ENCODE measurements at places on chromosomes 7 and 10. TPM values are rescaled to one million over a fixed set of nuclear protein-coding genes. Genes with fewer than 3 reads are reported as not detected.

DNA sequence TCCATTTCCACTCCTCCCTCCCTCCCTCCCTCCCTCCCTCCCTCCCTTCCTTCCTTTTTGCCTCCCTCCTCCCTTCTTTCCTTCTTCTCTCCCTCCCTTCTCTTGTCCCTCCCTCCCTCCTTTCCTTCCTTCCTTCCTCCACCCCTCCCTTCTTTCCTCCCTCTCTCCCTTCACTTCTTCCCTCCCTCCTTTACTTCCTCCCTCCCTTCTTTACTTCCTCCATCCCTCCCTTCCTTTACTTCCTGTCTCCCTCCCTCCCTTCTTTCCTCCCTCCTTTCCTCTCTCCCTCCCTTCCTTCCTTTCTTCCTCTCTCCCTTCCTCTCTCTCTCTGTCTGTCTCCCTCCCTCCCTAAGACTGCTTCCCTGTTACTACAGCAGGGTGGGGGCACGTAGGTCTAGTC lies 598.6 kb upstream of the FOXK1 start:
- no peak for DNase-seq
- no peak overlapping the region for H3K4me3 ChIP-seq
- H3K4me1 ChIP-seq: no peaks in the 10 kb centered on the region
- no peak overlapping the region for H3K27ac ChIP-seq
- H3K27me3 ChIP-seq: no peaks in the 10 kb centered on the region
- no peaks in the 10 kb centered on the region for H3K36me3 ChIP-seq

Gene SH2D4B
- 0.22 TPM for total RNA-seq

GRCh38 chr7:85023066-85023712 lies 163.7 kb downstream of the SEMA3D start:
- H3K27ac ChIP-seq: no peak overlapping the region
- H3K27me3 ChIP-seq: no peaks in the 10 kb centered on the region
- H3K4me3 ChIP-seq: no peak overlapping the region
- no peaks in the 10 kb centered on the region for H3K4me1 ChIP-seq

- H3K36me3 ChIP-seq: no peaks in the 10 kb centered on the region
- DNase-seq: no peak
- H3K4me3 ChIP-seq: no peak overlapping the region
- no peaks in the 10 kb centered on the region for H3K27me3 ChIP-seq
- H3K27ac ChIP-seq: no peak overlapping the region
Measured at GRCh38 chr7:30274641-30275040, 9.8 kb upstream of the ZNRF2 start.

DNA sequence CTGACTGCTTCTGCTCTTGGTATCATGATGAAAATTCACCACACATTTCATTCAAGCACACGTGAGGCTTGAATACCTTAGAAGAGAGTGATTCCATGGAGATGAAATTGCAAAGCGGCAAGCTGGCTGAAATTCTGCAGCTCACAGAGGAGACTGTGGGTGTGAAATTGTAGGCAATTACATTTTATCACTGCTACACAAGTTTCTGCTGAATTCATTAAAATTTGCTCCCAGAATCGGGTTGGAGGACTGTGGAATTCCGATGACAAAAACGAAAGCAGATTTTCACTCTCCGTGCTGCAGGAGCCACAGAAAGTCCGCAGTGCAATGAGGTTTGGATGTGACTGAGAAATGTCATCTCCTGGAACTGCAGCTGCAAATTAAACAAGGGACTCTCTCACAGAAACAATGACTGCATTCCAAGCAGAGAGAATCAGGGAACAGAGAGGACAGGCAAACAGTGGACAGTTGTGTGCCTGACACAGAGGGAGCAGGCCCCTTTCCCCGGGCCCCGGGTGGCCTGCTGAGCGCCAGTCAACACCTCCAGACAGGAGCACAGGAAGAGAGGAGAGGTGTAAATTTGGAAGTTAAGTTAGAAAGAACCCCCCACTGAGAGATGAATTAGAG lies 109.1 kb downstream of the C10orf90 start:
- H3K27me3 ChIP-seq: peaks cover 25% of the 10 kb centered on the region
- no peak for DNase-seq
- H3K4me3 ChIP-seq: no peak overlapping the region
- no peaks in the 10 kb centered on the region for H3K36me3 ChIP-seq
- no peak overlapping the region for H3K27ac ChIP-seq
- no peaks in the 10 kb centered on the region for H3K4me1 ChIP-seq

- DNase-seq: no peak
- H3K27ac ChIP-seq: no peak overlapping the region
- H3K36me3 ChIP-seq: no peaks in the 10 kb centered on the region
Measured at GRCh38 chr7:37333075-37333474, 115.6 kb downstream of the ELMO1 start.

GRCh38 chr10:66862687-66863258 lies 63.1 kb upstream of the LRRTM3 start:
- no peaks in the 10 kb centered on the region for H3K27me3 ChIP-seq
- DNase-seq: no peak
- H3K27ac ChIP-seq: no peak overlapping the region

DNA sequence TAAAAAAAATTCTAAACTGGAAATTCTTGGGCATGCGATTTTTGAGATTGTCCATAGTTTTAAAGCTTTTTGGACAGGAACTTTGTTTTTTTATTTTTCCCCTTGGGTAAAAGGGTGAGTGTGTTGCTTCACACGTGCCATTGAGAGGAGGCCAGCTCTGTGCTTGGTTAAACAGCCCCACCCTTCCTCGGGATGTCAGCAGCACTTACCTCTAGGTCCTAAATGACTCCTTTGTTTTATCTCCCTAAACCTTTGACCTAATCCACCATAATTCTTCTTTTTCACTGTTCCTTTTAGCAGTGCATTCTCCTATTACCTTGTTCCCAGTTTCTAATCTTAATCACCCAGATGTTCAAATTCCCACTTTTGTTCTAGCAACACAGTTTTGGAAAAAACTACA lies 83.5 kb downstream of the SEMA3D start:
- H3K4me1 ChIP-seq: peaks cover 5% of the 10 kb centered on the region
- no peak overlapping the region for H3K4me3 ChIP-seq
- no peaks in the 10 kb centered on the region for H3K27me3 ChIP-seq
- H3K27ac ChIP-seq: no peak overlapping the region
- H3K36me3 ChIP-seq: no peaks in the 10 kb centered on the region

- peaks cover 54% of the 10 kb centered on the region for H3K36me3 ChIP-seq
- no peak overlapping the region for H3K4me3 ChIP-seq
- no peak overlapping the region for H3K27ac ChIP-seq
- no peaks in the 10 kb centered on the region for H3K27me3 ChIP-seq
- peaks cover 8% of the 10 kb centered on the region for H3K4me1 ChIP-seq
Measured at GRCh38 chr7:143292876-143293275, 4.7 kb downstream of the CASP2 start.

- no peak for DNase-seq
- H3K4me1 ChIP-seq: no peaks in the 10 kb centered on the region
- no peak overlapping the region for H3K27ac ChIP-seq
- H3K4me3 ChIP-seq: no peak overlapping the region
- H3K36me3 ChIP-seq: no peaks in the 10 kb centered on the region
Measured at GRCh38 chr7:99601656-99602310, 3.7 kb downstream of the TMEM225B start.
